ENCODE measurements at places on chromosomes 12 and 14. TPM values are rescaled to one million over a fixed set of nuclear protein-coding genes. Genes with fewer than 3 reads are reported as not detected.

DNA sequence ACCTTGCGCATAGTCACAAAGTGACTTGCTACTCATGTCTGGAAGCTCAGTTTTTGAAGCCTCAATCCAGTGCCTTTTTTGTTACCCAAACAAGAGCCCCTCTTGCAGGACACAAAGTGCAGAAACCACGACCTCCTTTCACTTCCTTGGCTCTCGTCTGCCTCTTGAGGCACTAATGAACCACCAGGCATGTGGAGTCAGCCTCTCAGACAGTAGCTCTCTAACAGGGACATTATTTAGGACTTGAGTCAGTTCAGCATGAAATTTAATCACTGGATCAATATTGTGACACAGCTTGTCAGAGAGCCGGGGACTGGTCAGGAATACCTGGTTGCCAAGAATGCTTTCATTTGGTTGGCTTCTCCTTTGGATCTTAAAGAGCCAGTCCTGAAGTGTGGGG lies 46.7 kb downstream of the HSPB8 start:
- no peak overlapping the region for H3K4me3 ChIP-seq
- DNase-seq, result no peak
- no peak overlapping the region for H3K27ac ChIP-seq
- H3K36me3 ChIP-seq, result no peaks in the 10 kb centered on the region

DNA sequence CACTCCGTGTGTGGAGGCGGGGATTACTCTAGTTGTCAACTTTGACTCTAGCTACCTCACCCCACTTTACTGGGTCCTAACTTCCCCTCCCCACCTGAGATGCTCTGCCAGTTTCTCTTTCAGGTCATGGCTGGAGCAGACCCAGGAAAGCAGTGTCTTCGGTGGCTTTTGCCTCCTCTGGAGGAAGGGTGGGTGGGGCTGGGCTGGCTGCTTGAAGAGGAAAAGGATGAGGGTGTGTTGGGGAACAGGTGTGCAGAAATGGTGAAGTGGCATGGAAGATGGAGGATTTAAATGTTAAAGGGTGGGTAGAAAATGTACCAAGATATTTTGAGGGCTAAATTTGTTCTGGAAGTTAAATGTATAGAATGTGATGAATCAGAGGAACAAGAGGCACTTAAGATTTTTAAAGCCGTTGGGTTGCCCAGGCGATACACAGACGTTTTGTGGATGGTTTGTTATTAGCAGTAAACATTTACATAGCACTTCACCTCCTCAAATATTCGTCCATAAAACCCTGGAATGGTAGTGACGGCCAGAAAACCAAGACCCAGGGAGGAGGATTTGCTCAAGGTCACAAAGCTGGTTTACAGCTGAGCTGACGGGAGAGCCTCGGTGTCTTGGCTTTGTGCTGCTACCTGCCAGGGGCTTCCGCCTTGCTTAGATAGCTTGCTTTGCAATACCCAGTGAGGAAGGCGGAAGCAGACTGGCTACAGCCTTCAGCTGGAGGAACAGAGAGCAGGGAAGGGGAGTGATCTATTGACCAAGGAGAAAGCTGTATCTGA lies 72.2 kb upstream of the PRMT8 start:
- H3K27ac ChIP-seq, result no peak overlapping the region
- no peak overlapping the region for H3K4me3 ChIP-seq
- no peaks in the 10 kb centered on the region for H3K36me3 ChIP-seq
- no peaks in the 10 kb centered on the region for H3K4me1 ChIP-seq
- no peak for DNase-seq

- no peaks in the 10 kb centered on the region for H3K36me3 ChIP-seq
- DNase-seq, result no peak
- H3K27me3 ChIP-seq, result no peaks in the 10 kb centered on the region
- H3K4me3 ChIP-seq, result no peak overlapping the region
These were observed 9.4 kb upstream of the WNT5B start for GRCh38 chr12:1619587-1619986.

CCDC197 gene
- not detected for total RNA-seq
